ENCODE measurements at places on chromosomes 7 and 10.
A peak's percentile ranks its signal among the peaks of the same experiment; 100 is the strongest.

GRCh38 chr7:46288861-46289260 is 367.8 kb upstream of the IGFBP3 start:
- no peak for DNase-seq

- no peak for DNase-seq
Observed at GRCh38 chr7:91668217-91668616, 212.3 kb downstream of the MTERF1 start.

GRCh38 chr7:79620291-79620690 is 166.8 kb upstream of the MAGI2 start:
- DNase-seq = no peak

- no peak for DNase-seq
Observed at GRCh38 chr7:153390955-153391354, 631.4 kb downstream of the ACTR3B start.

- no peak for DNase-seq
Observed at GRCh38 chr10:664301-664700, 25.2 kb downstream of the DIP2C start.

GRCh38 chr7:21869785-21870402 is 75.8 kb downstream of the CDCA7L start:
- DNase-seq = peak; percentile 68

DNA sequence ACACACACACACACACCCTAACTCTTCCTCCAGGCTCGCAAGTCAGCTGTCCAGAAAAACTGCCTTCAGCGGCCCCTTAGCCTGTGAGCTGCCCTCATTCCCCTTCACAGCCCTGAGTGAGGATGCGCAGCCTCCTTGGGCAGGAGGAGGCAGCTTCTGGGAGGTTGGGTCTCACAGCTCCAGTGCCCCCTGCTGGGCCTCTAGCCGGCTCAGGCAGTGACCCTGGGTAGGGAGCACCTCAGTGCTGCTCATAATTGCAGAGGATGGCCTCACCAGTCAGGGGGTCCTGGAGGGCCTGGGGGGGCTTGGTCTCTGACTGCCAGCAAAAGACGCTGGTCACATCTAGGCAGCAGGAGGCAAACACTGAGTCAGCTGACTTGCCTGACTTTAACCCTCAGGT is 43.7 kb downstream of the ZNF273 start:
- DNase-seq = peak; percentile 71

GRCh38 chr10:16440396-16441133 is 3.8 kb downstream of the PTER start:
- peak; percentile 82 for DNase-seq

GRCh38 chr10:5310914-5311313 is 53.9 kb upstream of the UCN3 start:
- DNase-seq = no peak

- no peak for DNase-seq
Observed at GRCh38 chr10:47042199-47042473, 130.9 kb downstream of the PTPN20 start.

DNA sequence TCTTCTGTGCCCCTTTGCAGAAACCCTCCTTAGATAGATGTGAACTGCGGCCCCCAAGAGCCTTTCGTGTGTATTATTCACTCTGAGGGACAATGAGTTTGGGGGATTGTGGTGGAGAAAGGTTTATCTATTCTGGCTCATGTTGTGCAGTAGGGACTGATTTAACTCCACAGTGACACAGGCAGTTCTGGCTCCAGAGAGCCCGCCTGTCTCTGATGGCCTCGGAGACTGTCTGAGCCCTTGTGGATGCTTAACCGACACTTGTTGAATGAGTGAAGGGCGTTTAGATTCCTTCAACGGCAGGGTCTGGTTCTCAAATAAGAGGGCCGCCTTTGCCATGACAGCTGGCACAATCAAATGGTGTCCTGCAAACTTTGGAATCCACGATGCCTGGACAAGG is 5.8 kb downstream of the NPTX2 start:
- no peak for DNase-seq

DNA sequence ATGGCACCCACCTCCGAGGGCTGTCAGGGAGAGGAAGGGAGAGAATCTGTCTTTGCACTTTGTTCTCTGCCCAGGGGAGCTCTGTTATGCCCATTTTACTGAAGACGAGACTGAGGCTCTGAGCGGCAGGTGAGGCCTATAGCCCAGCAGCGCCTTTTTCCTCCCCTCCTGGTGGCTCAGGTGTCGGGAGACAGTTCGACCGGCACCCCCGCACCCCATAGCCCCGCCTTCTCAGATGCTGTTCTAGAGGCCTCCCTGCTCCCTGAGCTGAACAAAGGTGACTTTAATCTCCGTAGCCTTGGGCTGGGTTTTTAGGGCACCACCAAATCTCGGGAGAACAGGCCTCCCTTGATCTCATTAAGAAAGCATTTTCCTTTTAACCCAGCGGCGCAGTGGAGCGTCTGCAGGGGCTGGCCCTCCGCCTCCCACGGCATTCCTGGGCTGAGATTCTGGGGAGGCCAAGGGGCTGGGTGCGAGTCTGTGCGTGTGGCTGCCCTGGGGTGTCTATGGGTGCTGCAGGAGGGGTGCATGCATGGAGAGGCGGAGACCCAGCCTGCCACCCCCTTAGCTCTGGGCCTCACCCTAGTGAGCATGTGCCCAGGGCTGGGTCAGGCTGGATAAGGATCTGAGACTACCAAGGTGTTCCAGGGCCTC is 3.3 kb downstream of the LFNG start:
- DNase-seq = peak; percentile 94

GRCh38 chr10:3898821-3899220 is 113.8 kb upstream of the KLF6 start:
- DNase-seq = peak; percentile 87

GRCh38 chr7:131897790-131898165 is 341.4 kb upstream of the PODXL start:
- peak; percentile 56 for DNase-seq

DNA sequence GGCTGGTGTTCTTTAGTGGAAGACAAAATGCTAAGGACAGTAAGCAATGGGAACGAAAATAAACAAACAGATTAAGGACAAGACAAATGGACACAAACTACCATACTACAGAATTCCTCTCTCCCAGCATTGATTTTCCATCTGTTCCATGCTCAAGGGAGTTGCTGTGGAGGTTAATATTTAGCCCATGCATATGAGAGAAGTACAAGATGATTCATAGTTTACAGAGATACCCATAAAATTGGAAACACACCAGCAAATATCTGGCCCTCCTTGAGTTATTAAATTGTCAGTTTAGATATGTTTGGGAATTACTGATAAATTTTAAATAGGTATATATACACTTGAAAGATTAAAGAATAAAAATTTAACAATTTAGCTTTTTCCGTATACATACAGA is 69.8 kb downstream of the GLI3 start:
- DNase-seq = no peak

DNA sequence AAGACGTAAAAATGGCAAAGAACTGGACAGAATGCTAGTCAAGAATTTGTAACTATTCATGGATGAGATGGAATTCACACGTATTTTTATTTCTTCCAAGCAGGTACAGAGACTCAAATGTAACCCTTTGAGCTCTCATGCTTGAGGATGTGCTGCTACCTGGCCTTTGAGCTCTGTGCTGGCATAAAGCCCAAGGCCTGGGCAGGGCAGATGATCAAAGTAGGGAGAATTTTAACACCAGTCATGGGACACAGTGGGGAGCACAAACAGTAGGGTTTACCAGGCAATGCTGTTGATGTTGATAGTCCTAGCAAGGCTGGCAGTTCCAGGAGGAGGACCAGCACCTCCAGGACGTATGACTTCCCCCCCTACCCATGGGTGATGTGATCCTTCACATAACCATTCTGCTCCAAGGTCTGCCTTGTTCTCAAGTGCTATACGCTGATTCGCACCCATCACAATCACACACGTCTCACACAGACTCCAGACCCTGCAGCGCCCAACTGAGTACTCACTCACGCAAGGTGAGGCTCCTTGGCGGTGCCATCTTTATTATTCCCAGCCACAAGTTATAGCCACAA is 48.6 kb upstream of the DLG5 start:
- no peak for DNase-seq

DNA sequence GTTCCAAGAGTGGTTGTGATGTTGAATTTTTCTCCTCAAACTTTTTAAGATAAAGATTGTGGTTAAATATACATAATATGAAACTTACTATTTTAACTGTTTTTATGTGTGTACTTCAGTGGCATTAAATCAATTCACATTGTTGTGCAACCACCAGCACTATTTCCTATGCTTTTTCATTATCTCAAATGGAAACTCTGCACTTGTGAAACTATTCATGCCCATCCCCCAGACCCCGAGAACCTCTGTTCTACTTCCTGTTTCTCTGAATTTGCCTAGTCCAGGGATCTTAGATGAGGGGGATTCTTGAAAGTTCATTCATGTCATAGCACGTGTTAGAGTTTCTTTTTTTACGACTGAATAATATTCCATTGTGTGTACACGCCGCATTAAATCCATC is 67.0 kb downstream of the WDR37 start:
- DNase-seq = no peak

GRCh38 chr10:109070492-109070891 is 852.8 kb downstream of the XPNPEP1 start:
- DNase-seq = no peak

GRCh38 chr7:159213253-159213652 is 68.6 kb upstream of the VIPR2 start:
- DNase-seq = no peak

- peak; percentile 49 for DNase-seq
Observed at GRCh38 chr7:158318511-158318913, 269.1 kb downstream of the PTPRN2 start.

GRCh38 chr10:95422233-95422632 is 131.4 kb upstream of the PDLIM1 start:
- no peak for DNase-seq

- DNase-seq = no peak
Observed at GRCh38 chr7:14934839-14935238, 32.3 kb upstream of the DGKB start.

DNA sequence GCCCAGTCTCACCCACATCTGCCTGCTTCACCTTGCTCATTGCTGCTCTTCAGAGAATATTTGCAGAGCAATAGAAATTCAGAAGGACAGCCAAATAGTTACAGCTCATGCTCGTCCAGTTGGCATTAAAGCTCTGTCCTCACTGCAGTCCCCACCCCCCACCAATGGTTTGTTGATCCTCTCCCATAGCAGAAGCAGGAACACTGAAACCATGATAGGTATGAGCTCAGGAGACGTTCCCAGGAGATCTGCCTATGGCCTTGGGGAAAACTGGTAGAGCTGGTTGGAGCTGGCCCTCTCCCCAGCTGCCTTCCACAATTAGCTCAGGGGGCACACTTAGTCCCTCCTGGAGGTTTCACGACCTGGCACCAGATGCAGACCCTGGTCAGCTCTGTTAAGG is 68.6 kb upstream of the KMT2C start:
- DNase-seq = peak; percentile 93

- DNase-seq = no peak
Observed at GRCh38 chr7:12557282-12557681, 13.2 kb upstream of the SCIN start.

DNA sequence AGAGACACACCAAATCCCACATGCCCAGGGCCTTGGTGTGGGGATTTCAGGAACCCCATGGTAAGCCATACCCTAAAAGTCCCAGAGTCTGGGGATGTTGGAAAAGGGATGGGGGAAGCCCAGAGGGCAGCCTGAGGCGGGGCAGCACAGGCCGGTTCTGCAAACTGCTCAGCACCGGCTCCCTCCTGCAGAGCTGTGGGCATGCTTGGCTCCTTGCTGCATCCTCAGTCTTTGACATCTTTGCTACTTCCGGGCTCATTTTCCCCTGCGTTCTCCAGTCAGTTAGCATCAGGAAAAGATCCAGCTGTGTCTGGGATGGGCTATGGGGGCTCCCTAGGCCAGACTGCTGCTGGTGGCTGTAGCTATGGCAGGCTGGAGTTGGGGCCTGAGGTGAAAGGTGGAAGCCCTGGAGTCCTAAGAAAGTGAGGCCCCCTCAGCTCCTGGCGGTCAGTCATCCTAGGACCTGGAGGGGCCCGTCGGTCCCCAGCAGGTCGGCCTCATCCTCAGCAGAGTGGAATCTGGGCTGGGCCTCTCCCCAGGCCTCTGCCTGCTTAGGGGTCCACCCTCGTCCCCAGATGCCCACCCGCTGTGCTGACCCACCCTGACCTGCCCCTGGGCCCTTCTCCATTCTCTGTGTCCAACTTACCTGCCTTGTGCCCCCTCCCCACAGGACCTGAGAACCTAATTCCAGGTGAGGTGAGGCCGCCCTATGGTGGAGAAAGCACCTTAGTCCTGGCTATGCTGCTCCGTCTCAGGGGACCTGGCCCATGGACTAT is 9.3 kb downstream of the TBATA start:
- peak; percentile 50 for DNase-seq

GRCh38 chr7:17554341-17555015 is 256.0 kb downstream of the AHR start:
- DNase-seq = no peak

DNA sequence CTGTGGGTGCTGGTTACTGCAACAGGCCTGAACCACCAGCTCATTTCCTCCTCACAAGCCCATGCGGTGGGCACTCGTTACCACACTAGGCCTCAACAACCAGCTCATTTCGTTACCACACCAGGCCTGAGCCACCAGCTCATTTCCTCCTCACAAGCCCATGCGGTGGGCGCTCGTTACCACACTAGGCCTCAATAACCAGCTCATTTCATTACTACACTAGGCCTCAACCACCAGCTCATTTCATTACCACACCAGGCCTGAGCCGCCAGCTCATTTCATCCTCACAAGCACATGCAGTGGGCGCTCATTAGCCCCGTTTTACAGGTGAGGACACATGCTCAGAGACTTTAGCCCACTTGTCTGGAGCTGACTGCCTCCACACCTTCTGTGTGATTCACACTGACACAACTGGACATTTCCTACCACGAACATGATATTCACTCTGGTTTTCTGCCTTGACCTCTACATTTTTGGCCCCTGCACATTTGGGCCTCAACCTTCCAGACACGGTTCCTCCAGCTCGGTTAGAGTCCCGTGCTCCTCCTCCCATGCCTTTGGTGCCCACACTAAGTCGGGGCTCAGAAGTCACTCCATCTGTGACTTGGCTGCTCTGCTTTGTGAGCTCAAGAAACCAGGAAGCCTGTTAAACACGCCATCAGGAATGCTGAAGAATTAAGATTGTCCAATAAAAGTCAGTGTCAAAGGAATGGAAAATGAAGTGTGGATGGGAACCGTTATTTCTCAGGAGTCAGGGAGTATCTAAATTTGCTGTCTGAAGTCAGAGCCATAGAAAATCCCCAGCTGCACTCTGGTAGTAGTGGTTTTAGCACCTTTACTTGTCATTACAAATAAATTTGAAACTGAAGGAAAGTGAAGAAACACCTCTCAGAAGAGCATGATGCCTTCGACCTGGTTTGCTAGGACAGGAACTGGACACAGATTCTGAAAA is 55.8 kb upstream of the LANCL2 start:
- no peak for DNase-seq

DNA sequence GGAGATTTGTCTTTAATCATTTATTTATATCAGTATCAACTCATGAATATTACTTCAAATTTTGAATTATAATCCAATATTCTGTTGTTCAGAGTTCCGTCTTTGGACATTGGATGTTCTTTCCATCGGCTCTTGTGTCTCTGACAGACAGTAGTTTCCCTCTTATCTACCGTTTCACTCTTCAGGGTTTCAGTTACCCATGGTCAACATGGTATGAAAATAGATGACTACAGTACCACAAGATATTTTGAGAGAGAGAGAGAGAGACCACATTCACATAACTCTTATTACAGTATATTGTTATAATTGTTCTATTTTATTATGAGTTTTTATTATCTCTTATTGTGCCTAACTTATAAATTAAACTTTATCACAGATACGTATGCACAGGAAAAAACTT is 6.8 kb downstream of the SHTN1 start:
- DNase-seq = no peak

- no peak for DNase-seq
Observed at GRCh38 chr7:22192801-22193200, 164.2 kb downstream of the RAPGEF5 start.

GRCh38 chr10:6778992-6779701 is 199.1 kb upstream of the PRKCQ start:
- DNase-seq = peak; percentile 83
